ENCODE measurements at places on chromosomes 3 and 15.
A peak's percentile ranks its signal among the peaks of the same experiment; 100 is the strongest.

- peak; percentile 4 for DNase-seq
These were observed at the start of gene CSPG5 for GRCh38 chr3:47578691-47579632. Gene CSPG5, minus strand, starts transcription at chr3:47578865. Its CDS starts 172 bp downstream, at chr3:47578693.

- no peak for DNase-seq
These were observed 93.7 kb downstream of the MCTP2 start for GRCh38 chr15:94324835-94325767.

DNA sequence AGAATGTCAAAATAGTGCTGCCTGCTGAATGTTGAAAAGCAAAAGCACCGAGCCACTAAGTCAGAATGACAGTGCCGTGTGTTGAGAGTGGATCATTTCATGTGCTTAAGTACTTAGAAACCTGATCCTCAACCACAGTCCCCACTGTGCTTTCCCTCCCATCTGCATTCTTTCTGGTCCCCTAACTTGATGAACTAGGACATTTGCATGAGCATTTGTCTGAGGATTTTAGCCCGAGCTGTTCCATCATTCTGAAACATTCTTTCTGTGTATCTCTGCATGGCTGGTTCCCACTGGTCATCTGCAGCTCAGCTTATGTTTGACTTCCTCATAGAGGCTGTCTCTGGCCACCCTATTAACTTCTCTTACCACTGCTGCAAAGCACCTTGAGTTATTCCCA lies 42.0 kb downstream of the SST start:
- DNase-seq: no peak

GRCh38 chr15:40429068-40429710 lies 11.6 kb upstream of the BAHD1 start:
- no peak for DNase-seq

DNA sequence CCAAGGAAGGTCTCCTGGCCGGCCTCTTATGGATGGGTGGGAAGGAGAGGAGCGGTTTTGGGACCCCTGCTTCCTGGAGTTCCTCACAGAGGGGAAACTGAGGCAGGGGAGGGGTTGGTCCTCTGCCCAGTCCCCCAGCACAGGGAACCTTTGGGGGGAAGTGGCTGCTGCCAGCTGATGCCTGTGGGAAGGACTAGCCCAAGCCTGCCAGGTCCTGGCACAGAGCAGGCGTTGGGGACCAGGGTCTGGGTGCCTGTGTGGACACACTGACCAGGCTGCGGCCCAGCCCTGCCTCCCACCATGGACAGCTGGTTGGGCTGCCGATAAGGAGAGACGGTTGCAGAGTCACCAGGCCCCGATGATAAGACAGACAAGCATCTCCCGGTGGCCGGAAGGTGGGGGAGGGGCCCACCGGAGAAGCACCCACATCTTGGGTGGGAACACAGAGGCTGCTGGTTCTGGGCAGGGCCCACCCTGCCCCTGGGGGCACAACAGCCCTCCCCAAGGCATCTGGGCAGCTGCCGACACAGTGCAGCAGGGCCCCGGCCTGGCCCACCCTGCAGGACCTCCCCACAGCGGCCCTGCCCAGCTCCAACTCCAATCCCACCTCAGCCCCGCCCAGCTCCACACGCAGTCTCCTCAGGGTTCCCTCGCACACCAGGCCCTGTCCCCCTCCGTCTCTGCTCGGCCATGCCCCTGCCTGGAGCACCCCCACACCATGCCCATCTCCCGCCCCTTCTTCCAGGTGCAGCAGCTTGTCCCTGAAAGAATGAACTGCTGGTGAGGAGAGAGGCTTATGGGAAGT lies 50.7 kb downstream of the DNAJB8 start:
- no peak for DNase-seq

DNA sequence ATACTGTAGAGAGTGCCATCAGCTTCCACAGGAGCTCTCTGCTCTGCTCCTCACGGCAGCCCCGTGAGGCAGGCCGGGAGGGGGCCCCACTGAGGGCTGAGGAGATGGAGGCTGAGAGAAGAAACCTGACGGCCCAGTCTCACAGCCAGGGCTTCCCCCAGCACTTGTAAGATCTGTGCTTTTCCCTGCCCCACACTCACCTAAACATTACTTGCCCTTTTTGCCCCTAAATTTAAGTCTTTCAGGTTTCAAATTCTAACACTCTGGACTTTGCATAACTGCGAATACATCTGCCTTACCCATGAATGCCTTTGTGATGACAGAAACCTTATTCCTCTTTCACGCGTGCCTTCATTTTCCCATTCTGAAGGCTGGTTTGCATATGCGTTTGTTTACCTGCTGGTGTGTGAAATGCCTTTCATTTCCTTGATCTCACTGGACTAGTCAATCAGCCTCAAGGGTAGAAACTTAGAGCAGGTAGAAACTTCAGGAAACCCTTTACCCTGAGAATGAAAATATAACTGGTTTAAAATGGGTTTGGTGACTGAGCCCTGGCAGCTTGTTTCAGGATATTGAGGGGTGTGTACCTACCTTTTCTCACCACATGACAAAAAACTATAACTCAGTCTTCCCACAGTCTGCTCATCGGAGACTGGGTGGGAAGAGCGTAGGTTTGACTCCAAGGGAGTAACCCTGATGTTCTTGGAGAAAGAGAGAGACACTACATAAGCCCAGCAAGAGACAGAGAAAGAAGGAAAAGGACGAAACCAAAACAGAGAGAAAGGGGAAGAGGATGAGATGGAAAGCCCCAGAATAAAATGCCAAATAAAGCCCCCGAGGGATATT lies 20.1 kb downstream of the SLC12A8 start:
- DNase-seq: no peak

DNA sequence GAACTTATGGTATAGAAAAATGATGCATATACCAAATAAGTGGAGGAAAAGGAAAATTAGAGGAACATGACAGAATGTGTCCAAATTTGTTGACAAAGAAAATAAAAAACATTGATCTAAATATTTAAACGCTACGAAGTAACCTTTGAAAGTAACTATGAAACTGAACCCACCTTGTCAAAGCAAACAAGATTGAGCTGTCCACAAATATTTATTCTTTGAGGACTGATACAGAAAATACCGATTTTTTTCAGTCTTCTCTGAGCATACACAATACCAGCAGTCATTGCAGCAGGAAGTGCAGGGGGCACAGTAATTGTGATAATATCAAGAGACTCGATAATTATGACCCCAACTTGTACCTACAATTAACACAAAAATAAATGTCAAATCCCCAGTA lies 40.0 kb downstream of the ATP13A3 start:
- DNase-seq: no peak

- DNase-seq: peak; percentile 80
These were observed 27.6 kb downstream of the RFT1 start for GRCh38 chr3:53102601-53103147.

GRCh38 chr3:181735911-181736310 lies 24.2 kb downstream of the SOX2 start:
- DNase-seq: no peak

DNA sequence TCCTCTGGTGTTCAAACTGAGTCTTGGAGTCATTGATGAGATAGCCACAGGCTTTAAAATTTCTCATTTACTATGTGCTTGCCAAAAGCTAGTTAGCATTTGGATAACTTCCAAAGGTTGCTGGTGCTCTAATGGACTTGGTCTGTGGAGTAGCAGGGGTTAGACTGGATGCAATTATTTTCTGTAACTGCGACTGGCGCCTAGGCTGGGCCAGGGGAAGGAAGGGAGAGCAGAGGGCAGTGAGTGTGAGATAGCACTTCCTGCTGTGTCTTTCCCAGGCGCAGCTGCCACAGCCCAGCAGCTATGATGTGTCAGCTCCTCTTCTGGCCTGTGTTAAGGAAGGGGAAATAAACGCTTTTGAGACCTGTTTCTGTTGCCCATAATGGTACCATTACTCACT lies 98.6 kb downstream of the MYRIP start:
- no peak for DNase-seq
